ENCODE measurements at places on chromosomes 4 and X. TPM values are rescaled to one million over a fixed set of nuclear protein-coding genes. Genes with fewer than 3 reads are reported as not detected.
A peak's percentile ranks its signal among the peaks of the same experiment; 100 is the strongest.

Gene OTUD6A
- not detected for polyA plus RNA-seq

Gene POF1B
- 0.42 TPM for polyA plus RNA-seq

Gene SLC16A2
- 24.5 TPM for polyA plus RNA-seq

Gene SORBS2
- 34.0 TPM for polyA plus RNA-seq

Gene MAGEA2
- not detected for polyA plus RNA-seq

Gene AFF2
- 3.9 TPM for polyA plus RNA-seq

Gene UGT2B15
- 0.72 TPM for polyA plus RNA-seq

Gene EGFL6
- 63.5 TPM for polyA plus RNA-seq

Gene GTPBP6
- 56.9 TPM for polyA plus RNA-seq

Gene RIBC1
- polyA plus RNA-seq, result 6.2 TPM

Gene ADH6
- polyA plus RNA-seq, result 14.1 TPM

Gene LETM1
- 21.6 TPM for polyA plus RNA-seq

Gene FDCSP
- polyA plus RNA-seq, result not detected

Gene BMX
- polyA plus RNA-seq, result 1.8 TPM

Gene IDS
- 29.6 TPM for polyA plus RNA-seq

GRCh38 chr4:153480704-153481103 lies 14.5 kb downstream of the TMEM131L start:
- no peak for DNase-seq

GRCh38 chr4:185998791-185999190 lies 70.2 kb upstream of the TLR3 start:
- DNase-seq, result no peak

DNA sequence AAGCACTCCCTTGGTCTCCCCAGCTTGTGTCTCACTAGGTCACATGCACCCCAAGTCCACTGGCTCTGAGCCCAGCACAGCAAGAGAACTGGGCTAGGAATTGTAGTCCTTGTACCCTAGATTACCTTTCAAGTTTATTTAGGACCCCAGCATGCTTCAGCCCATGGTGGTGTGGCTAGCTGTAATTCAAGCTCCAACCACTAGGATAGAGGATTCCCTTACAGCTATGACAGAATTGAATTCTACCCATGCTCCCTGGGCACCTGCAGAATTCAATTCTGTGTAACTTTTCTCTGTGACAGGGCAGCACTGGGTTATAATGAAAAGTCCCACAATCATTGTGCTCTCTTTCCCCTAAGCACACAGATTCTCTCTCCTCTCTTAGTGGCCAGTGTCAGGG lies 253.8 kb upstream of the DMD start:
- DNase-seq, result no peak

- DNase-seq, result no peak
These were observed 51.5 kb downstream of the PJA1 start for GRCh38 chrX:69113723-69114122.

- DNase-seq, result peak; percentile 16
These were observed 77.8 kb downstream of the CD38 start for GRCh38 chr4:15855804-15856475.

- no peak for DNase-seq
These were observed 240.0 kb downstream of the FRMPD4 start for GRCh38 chrX:12378253-12378652.

GRCh38 chr4:26192899-26193869 lies 127.6 kb upstream of the RBPJ start:
- DNase-seq, result no peak

GRCh38 chrX:97539970-97540519 lies 656.3 kb downstream of the RPA4 start:
- DNase-seq, result no peak

GRCh38 chrX:108361316-108361715 lies 76.9 kb downstream of the COL4A6 start:
- DNase-seq, result no peak

DNA sequence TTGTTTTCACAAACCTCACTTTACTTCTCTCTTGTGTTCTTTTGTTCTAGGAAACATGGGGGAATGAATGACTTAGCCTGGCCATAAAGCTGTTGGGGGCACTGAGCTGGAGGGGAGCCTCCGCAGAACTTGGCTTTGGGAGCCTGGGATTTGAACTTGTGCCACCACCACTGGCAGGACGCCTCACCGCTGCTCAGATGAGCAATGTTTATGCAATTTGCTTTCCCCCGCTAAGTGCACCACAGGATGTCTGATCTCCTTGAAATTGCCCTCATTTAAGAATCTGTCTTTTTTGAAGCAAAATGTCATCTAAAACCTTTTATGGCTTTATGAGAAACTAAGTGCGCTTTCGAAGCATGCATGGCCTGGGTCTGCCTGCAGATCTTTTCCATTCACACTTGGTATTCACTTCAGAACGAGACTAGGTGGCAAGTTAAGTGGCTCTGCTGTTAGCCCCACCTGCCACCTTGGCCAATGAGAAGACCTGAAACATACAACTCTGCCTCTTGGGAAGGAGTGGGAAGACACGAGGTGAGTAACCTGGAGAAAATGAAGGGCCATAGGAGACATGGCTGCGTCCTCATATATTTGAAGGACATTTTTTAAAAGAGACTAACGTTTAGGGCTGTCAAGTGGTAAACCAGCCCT lies 119.3 kb downstream of the LDB2 start:
- DNase-seq, result no peak

GRCh38 chr4:78710536-78710935 lies 65.6 kb upstream of the BMP2K start:
- DNase-seq, result no peak

DNA sequence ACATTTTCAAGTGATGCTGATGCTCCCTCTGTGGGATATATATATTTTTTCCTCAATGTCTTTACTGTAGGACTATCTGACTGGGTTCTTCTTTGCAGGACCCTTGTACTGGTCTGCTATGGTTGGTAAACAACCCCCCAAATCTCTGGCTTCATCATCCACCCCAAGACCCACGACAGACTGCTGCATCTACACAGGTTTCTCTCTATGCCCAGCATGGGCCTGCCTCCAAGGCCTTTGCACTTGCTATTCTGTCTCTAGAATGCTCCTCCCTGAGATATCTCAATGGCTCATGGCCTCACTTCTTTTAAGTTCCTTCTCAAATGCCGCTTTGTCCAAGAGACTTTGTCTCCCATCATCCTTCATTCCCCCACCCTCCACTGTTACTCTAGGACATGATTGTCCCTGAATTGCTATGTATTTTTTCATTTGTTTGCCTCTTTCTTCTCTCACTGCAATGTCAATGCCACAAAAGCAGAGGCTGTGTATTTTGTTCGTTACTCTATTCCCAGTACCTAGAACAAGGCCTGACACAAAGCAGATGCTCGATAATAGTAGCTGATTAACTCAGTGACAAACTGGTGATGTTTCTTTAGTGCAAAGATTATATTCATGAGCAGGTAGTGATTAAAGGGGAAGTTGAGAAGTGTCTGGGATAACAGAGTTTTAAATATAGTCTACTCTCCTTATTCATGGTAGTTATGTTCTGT lies 6.6 kb downstream of the EVC start:
- no peak for DNase-seq

DNA sequence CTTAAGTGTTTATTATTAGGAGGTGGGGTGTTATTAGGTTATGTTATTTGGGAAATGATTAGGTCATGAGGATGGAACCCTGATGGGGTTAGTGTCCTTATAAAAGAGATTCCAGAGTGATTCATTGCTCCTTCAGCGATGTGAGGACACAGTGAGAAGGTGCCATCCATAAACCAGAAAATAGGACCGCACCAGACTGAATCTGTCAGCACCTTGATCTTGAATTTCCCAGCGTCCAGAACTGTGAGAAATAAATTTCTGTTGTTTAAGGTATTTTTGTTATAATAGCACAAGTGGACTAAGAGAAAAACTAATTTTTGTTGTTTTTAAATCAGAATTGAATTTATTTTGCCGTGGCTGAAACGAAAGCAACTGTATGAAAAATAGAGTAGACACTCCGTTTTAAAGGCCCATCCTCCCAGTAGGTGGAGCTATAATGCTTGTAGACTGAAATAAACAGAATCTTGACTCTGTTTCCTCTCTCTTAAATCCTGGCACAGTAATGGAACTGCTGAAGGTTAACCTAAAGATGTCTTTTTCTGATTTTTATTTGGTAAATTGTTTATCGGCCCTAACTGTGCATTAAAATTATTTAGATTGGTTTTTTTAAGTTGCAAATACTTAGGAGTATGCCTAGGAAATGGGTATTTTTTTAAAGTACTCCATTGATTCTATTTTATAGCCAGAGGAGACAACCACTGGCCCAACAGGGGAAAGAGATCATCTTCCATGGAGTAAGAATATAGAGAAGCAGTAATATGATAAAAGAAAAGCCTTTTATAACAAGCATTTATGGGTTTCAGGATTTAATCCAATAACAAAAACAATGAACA lies 133.2 kb upstream of the ADAMTS3 start:
- peak; percentile 28 for DNase-seq

DNA sequence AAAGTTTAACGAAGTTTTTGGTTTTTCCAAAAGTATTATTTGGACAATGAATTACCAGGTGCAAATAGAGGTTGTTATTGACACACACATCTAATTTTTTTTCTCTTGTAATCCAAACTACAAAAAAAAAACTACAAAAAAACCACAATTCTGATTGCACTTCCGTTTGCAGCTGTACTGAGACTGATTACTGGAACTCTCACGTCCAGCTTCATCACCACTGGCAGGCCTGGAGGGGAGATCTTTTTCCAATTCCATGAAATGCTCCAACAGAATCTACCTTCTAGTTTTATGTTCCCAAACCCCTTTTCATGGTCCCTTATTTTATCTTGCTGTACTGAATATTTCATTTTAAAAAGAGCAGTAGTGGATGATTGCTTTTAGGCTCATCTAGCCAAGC lies 1118.3 kb downstream of the C4orf33 start:
- DNase-seq, result no peak

DNA sequence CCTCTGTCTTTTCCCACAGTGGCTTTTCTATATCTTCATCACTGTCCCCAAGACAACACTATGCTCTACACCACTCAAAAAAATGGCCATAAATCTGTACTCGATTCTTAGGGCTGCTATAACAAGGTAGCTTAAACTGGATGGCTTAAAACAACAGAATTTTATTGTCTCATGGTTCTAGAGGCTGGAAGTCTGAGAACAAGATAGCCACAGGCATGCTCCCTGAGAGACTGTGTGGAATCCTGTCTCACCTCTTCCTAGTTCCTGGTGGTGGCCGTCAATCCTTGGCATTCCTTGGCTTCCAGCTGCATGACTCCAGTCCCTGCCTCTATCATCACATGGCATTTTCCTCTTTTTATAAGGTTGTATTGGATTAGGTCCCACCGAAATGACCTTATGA lies 70.7 kb upstream of the DCLK2 start:
- no peak for DNase-seq

GRCh38 chr4:159137176-159137575 lies 34.3 kb downstream of the RAPGEF2 start:
- DNase-seq, result no peak

GRCh38 chr4:147831551-147832171 lies 99.8 kb downstream of the ARHGAP10 start:
- no peak for DNase-seq

GRCh38 chr4:8775121-8775520 lies 96.5 kb downstream of the HMX1 start:
- no peak for DNase-seq

DNA sequence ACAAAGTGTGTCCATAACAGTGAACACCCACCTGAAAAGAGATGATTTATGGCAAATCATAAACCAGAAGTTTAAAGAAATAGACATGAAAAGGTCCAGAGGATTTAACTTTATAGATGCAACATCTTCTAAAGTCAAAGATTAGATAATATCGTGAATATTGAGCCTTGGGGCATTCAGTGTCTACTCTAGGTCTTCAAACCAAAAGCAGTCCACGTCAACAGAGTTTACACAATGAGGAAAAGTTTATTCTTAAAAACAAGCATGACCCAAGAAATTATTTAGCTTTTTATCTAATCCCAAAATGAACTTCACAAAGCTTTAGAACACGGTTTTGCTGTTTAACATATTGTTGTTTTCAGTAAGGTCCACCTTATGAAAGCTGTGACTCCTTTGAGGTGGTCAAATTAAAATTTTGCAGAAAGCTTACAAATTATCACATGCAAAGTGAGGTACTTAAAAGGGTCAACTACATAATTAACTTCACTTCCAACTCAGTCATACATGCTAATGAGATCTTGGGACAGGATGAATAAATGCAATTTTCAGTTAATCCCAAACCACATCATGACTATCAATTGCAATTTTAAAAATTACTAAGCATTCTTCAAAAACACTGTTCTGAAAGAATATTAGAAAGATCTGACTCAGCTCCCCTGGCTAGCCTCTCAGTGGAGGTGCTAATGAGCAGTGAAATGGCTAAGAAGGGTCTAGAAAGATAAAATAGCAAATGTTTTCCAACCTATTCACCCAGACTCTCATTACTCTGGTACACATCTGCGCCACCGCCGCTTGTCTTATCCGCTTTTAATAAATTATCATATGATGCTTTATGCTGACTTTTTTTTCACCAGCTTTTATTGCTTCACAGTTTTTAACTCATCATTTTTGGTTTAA lies 92.4 kb upstream of the WDR17 start:
- DNase-seq, result no peak

DNA sequence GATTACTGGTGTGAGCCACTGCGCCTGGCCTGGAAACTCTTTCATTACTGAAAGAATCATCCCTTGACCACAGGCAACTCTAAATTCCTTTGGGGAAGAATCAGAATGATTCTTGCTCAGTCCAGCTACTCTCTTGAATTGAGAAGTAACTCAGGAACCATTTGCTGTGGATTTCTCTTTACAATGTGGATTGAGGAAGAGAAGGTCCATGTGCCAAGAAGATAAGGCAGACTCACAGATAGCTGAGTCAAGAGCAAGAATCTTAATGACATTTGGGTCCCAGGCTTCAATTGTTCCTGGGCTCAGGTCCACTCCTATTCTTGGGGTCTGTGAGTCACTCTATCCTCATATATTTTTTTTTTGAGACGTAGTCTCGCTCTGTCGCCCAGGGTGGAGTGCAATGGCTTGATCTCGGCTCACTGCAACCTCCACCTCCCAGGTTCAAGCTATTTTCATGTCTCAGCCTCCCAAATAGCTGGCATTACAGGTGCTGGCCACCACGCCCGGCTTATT lies 6.2 kb upstream of the MGARP start:
- DNase-seq, result no peak

GRCh38 chrX:16848541-16848940 lies 21.6 kb downstream of the RBBP7 start:
- no peak for DNase-seq

GRCh38 chr4:25939330-25939729 lies 25.3 kb downstream of the SMIM20 start:
- no peak for DNase-seq

- peak; percentile 62 for DNase-seq
These were observed at the start of gene GPRASP1 for GRCh38 chrX:102651242-102652011. Gene GPRASP1 (plus strand): TSS chrX:102651483. CDS start chrX:102653914, 2,431 bp downstream.

DNA sequence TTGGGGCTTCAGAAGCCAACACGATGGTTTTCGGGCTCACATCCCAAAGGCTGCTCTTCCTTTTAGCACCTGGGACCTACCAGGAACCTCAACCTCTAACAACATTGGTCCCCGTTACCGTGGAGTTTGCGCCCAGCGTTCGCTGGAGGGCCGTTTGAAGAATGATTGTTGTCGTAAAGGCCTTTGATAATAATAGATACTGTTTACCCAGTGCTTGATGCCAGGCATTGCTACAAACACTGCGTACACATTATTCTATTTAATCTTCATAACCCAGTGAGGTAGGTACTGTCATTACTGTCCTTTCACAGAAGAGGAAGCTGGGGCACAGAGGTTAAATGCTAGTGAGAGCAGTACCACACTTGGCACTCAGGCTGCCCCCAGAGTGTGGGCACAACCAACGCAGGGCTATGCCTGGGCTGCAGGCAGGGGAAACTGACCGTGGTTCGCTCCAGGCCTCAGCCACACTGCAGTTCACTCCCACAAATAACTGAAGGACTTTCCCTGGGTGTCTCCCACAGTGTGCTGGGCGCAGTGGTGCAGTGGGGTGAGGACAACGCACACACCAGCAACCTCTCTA lies 1.0 kb upstream of the ACSL1 start:
- no peak for DNase-seq
